Coronary artery (tissue), 2 donors: ENCODE measurements at places on chromosomes 3 and 15.

- no peak for DNase-seq
Measured at GRCh38 chr3:76372497-76372896, 587.1 kb upstream of the ZNF717 start.

- DNase-seq: no peak
Measured at GRCh38 chr15:29849218-29849617, 26.9 kb upstream of the TJP1 start.

DNA sequence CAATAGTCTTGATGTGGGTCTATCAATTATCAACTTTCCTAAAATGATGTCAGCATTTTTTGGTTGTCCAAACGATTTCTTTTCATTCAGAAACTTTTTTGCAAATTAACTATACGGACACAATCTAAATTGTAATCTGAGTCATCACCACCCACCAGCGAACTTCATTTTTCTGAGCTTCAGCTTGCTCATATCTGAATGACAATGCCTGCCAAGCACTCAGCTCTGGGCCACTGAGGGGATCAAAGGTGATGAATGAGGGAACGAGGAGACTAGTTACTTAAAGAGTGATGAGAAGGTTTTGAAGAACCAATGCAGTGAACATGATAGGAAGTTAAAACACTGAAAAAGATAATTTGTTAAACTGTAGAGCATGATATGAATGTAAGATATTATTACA is 14.9 kb upstream of the TBC1D23 start:
- DNase-seq: no peak

DNA sequence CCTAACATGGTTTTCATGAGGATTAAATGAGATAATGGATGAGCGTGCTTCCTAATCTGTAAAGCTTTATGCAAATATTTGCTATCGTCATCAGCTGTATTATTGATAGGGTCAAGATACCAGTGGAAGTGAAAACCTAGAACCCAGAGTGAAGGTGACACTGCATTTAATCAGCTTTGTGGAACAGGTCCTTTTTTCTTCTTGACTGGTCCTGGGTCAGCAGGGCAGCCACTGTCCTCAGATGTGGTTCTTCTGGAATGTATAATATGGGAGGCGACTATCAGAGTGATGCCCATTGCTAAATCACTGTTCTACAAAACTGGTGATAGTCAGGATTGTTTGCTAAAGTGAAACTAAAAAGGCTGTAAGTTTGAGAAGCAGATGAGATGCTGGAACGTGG is 41.4 kb downstream of the SORD start:
- no peak for DNase-seq

DNA sequence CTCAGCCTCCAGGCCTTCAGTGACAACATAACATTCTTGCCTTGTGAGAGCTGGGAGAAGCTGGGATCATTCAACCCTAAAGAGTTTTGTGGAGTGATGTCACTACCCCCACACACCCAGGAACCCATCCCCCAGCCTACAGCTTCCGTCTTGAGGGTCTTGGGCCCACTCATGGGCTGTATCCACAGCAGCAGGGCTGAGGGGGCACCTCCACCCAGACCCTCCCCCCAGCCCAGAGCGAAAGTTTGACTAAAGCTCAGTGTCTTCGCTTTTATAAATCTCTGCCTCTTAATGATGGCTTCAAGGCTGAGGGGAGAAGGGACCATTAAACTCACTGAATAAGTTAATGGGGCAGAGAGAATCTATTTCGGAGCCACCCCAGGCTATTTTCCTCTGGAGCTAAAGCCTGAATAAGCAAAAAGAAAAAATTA is 23.8 kb downstream of the NTRK3 start:
- no peak for DNase-seq

DNA sequence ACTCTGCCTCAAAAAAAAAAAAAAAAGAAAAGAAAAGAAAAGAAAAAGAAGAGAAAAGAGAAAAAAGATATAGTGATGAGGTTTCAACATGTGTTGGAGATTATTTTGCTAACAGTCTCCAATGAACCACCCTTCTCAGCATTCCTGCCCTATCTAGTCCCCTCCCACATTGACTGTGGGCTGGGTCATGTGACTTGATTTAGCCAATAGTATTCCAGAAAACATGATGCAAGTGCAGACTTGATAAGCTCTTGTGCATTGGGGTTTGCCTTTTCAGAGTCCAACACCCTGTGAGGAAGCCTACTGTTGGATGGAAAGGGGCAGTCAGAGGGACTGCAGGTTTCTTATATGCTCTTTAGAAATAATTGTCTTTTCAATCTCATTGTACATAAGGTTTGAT is 37.8 kb upstream of the MED12L start:
- DNase-seq: no peak
